ENCODE measurements at places on chromosomes 2 and 18.

GRCh38 chr2:241798631-241799521 lies 10.1 kb upstream of the NEU4 start:
- DNase-seq: no peak

DNA sequence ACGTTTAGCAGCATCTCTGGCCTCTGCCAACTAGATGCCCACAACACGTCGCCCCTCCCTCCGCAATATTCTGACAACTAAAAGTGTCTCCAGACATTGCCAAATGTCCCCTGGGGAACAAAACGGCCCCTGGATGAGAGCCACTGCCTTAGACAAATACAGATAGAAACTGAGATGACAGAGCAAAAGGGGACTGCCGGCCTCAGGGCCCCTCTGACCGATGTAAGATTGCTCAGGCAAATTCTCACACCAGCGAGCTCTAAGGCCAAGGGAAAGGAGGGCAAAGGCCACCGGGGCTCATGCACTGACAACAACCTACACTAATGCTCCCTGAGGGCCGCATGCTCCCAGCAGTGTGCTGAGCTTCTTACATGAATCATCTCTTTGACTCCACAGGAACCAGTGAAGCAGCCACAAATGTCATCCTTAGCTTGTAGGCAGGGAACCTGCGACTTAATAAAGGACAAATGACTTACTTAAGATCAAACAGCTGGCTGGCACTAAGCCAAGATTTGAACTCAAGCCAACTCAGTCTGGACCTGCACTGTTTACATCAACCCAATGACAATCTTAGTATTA lies 228.5 kb downstream of the TTC32 start:
- DNase-seq: no peak

- no peak for DNase-seq
Measured at GRCh38 chr18:13376298-13376840, 157.8 kb downstream of the LDLRAD4 start.

DNA sequence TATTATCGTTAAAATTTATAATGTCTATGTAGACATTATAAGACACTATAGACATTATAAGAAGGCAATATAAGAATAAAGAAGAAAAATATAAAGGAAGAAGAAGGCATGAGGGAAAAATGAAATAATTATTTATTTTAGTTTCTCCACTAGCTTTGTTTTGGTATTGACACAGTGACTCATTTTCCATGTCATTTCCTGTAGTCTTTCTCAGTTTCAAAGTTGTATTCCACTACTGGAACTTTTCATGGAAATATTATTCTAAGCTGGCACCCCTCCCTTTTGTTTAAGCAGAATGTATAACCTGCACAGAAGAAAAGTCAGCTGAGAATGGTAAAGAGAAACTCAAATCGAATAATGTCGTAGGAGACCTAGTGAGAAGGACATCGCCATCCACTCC lies 234.2 kb upstream of the NETO1 start:
- no peak for DNase-seq

- DNase-seq: no peak
Measured at GRCh38 chr2:148899638-148900318, 24.8 kb downstream of the KIF5C start.

- DNase-seq: no peak
Measured at GRCh38 chr2:197167608-197168314, 142.8 kb downstream of the ANKRD44 start.

Data from hypothalamus (tissue), 51 donors.